ENCODE measurements at places on chromosomes 3 and 15. TPM values are rescaled to one million over a fixed set of nuclear protein-coding genes. Genes with fewer than 3 reads are reported as not detected.
A peak's percentile ranks its signal among the peaks of the same experiment; 100 is the strongest.

DNA sequence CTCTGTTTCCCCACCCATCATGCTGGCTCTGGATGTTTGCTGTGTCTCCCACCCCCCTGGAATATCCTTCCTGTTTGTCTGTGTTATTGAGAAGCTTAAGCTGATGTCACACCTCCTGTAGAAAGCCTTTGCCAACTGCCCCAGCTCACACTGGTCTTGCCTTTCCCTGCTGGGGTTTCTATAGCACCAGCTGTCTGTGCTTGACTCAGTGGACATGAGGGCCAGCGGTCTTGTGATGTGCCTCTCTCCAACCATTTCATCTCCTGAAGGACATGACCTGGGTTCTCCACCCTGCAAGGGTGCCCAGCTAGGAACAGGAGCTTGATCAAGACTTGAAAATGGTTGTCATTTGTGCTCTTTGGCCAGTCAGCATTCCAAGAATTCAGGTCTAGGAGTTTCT, 14.7 kb downstream of the TMEM40 start:
- H3K4me3 ChIP-seq, result no peak overlapping the region
- no peaks in the 10 kb centered on the region for H3K36me3 ChIP-seq
- no peak overlapping the region for H3K27ac ChIP-seq
- no peaks in the 10 kb centered on the region for H3K4me1 ChIP-seq

- H3K4me3 ChIP-seq, result no peak overlapping the region
- no peak for DNase-seq
- no peaks in the 10 kb centered on the region for H3K36me3 ChIP-seq
- no peaks in the 10 kb centered on the region for H3K27me3 ChIP-seq
- H3K4me1 ChIP-seq, result no peaks in the 10 kb centered on the region
Measured at GRCh38 chr3:147130461-147130860, 275.9 kb downstream of the ZIC4 start.

GRCh38 chr3:98890181-98890835, 11.2 kb downstream of the DCBLD2 start:
- H3K36me3 ChIP-seq, result no peaks in the 10 kb centered on the region
- H3K4me1 ChIP-seq, result no peaks in the 10 kb centered on the region
- no peak overlapping the region for H3K4me3 ChIP-seq
- DNase-seq, result no peak
- H3K27me3 ChIP-seq, result no peaks in the 10 kb centered on the region
- no peak overlapping the region for H3K27ac ChIP-seq

DNA sequence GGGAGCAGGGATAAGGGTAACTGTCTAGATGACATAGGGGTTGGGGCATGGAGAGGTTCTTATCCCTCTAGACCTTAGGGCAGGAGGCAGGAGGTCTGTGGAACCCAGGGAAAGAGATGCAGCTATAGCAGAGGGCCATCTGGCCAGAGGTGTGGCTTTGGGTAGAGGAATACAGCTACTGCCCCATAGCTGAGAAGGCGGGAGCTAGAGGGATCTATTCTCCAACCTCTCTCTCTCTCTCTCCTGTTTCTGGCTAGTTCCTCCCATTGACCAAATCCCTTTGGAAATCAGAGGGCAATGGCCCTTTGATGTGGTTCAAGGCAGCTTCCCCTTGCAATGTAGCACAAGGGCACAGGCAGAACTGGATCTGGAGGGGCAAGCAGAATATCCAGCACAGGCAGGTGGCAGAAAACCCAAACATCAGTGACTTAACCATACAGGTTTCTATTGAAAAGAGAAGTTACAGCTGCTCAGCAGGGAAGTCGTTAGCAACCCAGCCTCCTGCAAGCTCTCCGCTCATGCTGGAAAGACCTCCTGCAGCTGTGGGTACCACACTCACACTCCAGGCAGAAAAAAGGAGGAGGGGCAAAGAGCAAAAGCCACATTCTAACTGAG, 22.3 kb upstream of the LMOD3 start:
- no peak overlapping the region for H3K27ac ChIP-seq
- no peaks in the 10 kb centered on the region for H3K4me1 ChIP-seq
- no peaks in the 10 kb centered on the region for H3K27me3 ChIP-seq
- H3K36me3 ChIP-seq, result no peaks in the 10 kb centered on the region
- no peak for DNase-seq

- no peaks in the 10 kb centered on the region for H3K36me3 ChIP-seq
- H3K4me1 ChIP-seq, result no peaks in the 10 kb centered on the region
- no peak for DNase-seq
- H3K27me3 ChIP-seq, result no peaks in the 10 kb centered on the region
- H3K4me3 ChIP-seq, result no peak overlapping the region
Measured at GRCh38 chr15:92527197-92527596, 128.4 kb downstream of the FAM174B start.

DNA sequence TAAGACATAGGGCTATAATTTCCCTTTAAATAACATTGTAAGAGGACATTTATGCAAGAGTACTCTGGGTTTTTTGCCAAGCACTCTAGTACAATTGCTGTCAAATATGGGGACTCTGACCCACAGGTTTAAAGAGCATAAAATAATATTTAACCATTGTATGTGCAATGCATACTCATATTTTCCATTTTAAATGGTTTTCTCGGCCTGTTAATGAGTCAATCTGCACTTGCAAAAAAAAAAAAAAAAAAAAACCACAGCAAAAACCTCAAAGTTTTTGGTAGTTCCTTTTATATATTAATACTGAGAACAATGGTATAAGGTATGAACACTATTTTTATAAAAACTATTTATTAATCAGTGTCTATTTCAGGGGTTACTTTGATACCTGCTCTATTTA, 304.0 kb upstream of the CBLB start:
- no peak overlapping the region for H3K27ac ChIP-seq
- DNase-seq, result no peak
- no peaks in the 10 kb centered on the region for H3K4me1 ChIP-seq
- no peaks in the 10 kb centered on the region for H3K36me3 ChIP-seq
- H3K4me3 ChIP-seq, result no peak overlapping the region
- H3K27me3 ChIP-seq, result no peaks in the 10 kb centered on the region

DNA sequence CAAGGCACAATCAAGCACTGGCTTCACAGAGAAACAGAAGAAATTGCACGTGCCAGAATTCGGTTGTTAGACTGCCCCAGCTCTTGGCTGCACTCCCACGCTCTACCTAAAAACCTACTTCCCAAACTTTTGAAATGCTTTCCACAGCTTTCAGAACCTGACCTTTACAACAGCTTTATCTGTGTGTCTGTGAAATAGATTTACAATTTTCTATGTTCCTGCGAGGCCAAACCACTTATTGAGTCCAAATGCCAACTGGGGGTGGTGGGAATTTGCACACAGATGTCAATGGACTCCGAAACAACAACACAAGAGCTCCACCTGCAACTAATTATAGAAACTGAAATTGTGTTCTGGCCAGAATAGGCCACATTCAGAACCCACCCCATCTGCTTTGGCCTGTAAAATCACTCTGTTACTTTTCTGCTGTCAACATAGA, 44.6 kb downstream of the ERC2 start:
- no peaks in the 10 kb centered on the region for H3K4me1 ChIP-seq
- no peaks in the 10 kb centered on the region for H3K27me3 ChIP-seq
- H3K27ac ChIP-seq, result no peak overlapping the region
- H3K4me3 ChIP-seq, result no peak overlapping the region
- no peaks in the 10 kb centered on the region for H3K36me3 ChIP-seq

GRCh38 chr3:4748701-4749378, 230.4 kb upstream of the BHLHE40 start:
- no peak for DNase-seq
- H3K4me1 ChIP-seq, result peaks cover 30% of the 10 kb centered on the region
- H3K27ac ChIP-seq, result peak overlapping the region; percentile 90
- no peaks in the 10 kb centered on the region for H3K36me3 ChIP-seq
- H3K27me3 ChIP-seq, result no peaks in the 10 kb centered on the region

GRCh38 chr3:195806211-195806915, 5.4 kb downstream of the MUC4 start:
- no peak for DNase-seq
- no peaks in the 10 kb centered on the region for H3K27me3 ChIP-seq

- no peak overlapping the region for H3K4me3 ChIP-seq
- H3K4me1 ChIP-seq, result no peaks in the 10 kb centered on the region
- no peaks in the 10 kb centered on the region for H3K36me3 ChIP-seq
- no peak overlapping the region for H3K27ac ChIP-seq
- H3K27me3 ChIP-seq, result no peaks in the 10 kb centered on the region
- no peak for DNase-seq
Measured at GRCh38 chr3:66923969-66924368, 74.1 kb upstream of the KBTBD8 start.

- H3K27ac ChIP-seq, result no peak overlapping the region
- DNase-seq, result no peak
- no peaks in the 10 kb centered on the region for H3K4me1 ChIP-seq
- no peak overlapping the region for H3K4me3 ChIP-seq
Measured at GRCh38 chr3:54756330-54756731, 171.5 kb downstream of the LRTM1 start.

GRCh38 chr15:97059281-97059680, 728.8 kb downstream of the NR2F2 start:
- DNase-seq, result no peak
- no peaks in the 10 kb centered on the region for H3K4me1 ChIP-seq
- no peak overlapping the region for H3K4me3 ChIP-seq
- H3K36me3 ChIP-seq, result no peaks in the 10 kb centered on the region

DNA sequence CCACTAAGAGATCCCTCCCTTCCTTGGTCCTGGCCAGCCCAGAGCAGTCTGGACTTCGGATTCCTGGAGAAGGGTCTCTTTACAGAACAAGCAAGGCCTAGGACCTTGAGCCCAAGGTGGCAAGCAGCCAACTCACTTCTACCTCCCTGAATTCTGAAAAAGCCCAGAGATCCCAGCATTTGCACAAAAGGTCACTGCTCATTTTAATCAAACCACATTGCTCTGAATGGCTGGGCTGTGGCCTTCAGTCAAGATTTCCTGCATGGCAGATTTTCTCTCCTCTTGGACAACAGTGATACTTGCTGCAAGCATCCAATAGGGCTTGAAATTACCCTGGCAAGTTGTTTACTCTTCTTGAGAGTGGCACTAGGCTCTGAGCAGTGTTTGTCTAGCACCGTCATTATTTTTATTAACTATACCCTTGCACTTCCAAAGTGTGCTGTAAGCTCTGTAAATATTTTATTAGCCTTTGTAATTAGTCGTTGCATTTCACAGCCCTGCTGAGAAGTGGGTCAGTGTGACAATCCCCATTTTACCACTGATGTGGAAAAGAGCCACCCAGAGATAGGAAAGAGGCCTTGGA, 274.7 kb upstream of the CTNNB1 start:
- H3K27ac ChIP-seq, result no peak overlapping the region
- no peak overlapping the region for H3K4me3 ChIP-seq

DNA sequence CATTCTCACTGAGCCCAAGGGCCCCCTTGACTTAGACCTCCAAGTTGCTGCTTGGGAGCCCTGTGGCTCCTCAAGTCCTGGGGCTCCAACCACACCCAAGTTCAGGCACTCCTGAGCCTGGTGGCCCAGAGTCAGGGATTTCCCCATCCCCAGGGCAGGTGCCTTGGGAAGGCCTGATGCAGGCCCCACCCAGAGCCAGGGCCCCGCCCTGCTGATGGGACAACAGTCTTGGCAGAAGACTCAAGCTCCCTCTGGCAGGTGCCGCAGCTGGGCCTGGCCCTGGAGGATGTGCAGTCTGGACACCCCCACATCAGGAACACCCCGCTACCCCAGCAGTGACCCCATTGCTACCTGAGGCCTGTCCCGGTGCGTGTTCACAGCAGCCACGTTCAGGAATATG, 17.7 kb upstream of the SHISA5 start:
- no peaks in the 10 kb centered on the region for H3K27me3 ChIP-seq
- H3K27ac ChIP-seq, result no peak overlapping the region
- H3K4me3 ChIP-seq, result no peak overlapping the region

DNA sequence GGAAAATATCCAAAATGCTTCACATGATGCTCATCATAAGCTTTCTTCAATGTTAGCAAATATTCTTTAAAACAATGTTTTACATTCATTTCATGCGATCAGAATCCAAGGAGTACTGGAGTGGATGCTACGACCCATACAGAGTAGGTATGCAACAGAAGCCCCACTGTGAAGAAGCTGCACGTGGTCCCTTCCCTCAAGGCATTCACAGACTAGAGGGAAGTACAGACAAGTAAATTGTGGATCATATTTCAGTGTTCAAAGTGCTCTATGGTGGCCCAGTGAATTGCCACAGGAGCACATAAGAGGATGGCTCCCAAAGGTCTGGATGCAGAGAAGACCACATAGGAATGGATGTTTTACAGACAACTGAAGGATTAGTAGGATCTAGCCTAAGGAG, 789.9 kb downstream of the IGSF11 start:
- DNase-seq, result no peak
- no peak overlapping the region for H3K27ac ChIP-seq
- H3K4me3 ChIP-seq, result no peak overlapping the region
- H3K36me3 ChIP-seq, result no peaks in the 10 kb centered on the region
- no peaks in the 10 kb centered on the region for H3K27me3 ChIP-seq

GRCh38 chr3:9932843-9933560, 632 bp upstream of the CRELD1 start:
- peak overlapping the region; percentile 97 for H3K27ac ChIP-seq
- no peaks in the 10 kb centered on the region for H3K36me3 ChIP-seq
- no peaks in the 10 kb centered on the region for H3K27me3 ChIP-seq
- H3K4me3 ChIP-seq, result peak overlapping the region; percentile 64
- H3K4me1 ChIP-seq, result peaks cover 20% of the 10 kb centered on the region

DNA sequence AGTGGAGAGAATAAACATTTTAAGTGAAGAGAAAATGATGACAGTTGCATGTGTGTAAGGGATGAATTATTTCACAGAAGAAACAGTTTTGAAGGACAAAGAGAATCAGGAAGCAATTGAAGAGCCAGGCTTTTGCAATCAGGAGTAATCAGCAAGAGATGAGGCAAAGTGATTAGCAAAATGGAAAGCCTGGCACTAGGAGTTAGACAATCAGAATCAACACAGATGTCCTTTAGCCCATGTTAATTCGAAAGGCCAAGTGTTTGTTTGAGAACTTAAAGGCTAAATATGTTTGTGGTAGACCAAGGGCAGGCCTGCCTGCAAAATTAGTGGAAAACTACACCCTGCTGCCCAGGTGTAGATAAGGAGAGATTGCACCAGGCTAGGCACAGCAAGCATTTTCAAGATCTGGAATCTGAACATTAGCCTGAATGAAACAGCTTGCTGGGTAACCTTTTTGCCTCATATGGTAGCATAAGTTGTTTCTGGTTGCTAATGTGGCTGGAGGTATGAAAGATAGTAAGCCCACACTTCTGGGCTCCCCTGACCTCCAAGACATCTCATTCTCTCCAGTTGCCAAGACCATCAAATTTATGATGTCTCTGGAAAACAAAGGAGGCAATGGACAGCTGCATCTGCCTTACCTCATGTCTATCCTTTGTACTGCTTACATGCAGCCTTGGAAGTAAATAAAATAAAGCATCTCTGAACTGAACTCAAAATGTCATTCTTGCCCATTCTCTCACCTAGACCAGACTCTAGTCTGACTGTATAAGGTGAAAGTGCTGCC, 22.0 kb upstream of the LEKR1 start:
- H3K27ac ChIP-seq, result no peak overlapping the region
- DNase-seq, result no peak
- H3K36me3 ChIP-seq, result no peaks in the 10 kb centered on the region
- no peaks in the 10 kb centered on the region for H3K27me3 ChIP-seq

IGSF10 gene
- total RNA-seq, result 14.4 TPM

MAPK6 gene
- 22.0 TPM for total RNA-seq

ADAMTS7 gene
- total RNA-seq, result 7.4 TPM

TJP1 gene
- total RNA-seq, result 92.8 TPM

GOLGA6B gene
- total RNA-seq, result not detected

ZNF35 gene
- total RNA-seq, result 18.7 TPM

FBN1 gene
- total RNA-seq, result 38.5 TPM

KCNMB3 gene
- total RNA-seq, result 7.3 TPM
